ENCODE measurements at places on chromosomes 2 and 18. TPM values are rescaled to one million over a fixed set of nuclear protein-coding genes. Genes with fewer than 3 reads are reported as not detected.

- DNase-seq = no peak
Observed at GRCh38 chr2:65728477-65729180, 296.2 kb upstream of the SPRED2 start.

LHCGR gene
- 0.31 TPM for total RNA-seq

DNA sequence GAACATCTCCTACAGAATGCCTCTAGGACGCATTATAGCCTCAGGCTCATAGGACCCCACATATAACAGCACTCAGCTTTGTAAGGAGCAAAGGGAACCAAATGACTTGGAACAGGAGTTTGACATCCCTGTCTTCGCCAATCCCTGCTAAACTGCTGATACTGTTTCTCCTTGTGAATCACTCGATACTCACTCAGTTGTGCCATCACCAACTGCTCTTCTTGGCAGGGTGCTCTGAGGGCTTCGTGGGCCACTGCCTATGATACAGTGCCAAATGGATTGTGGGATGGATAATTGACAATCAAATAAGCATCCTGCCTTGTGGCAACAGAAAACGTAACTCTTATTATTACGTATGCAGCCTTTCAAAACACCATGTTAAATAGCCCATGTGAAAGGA is 396.3 kb downstream of the RIT2 start:
- no peak for DNase-seq

CTAGE1 gene
- not detected for total RNA-seq

- DNase-seq = no peak
Observed at GRCh38 chr18:79728931-79729586, 49.5 kb downstream of the CTDP1 start.

GAL3ST2 gene
- 0.73 TPM for total RNA-seq

CGREF1 gene
- total RNA-seq = 4.0 TPM

TPO gene
- not detected for total RNA-seq

- DNase-seq = no peak
Observed at GRCh38 chr2:225190987-225191386, 148.7 kb upstream of the DOCK10 start.

- DNase-seq = peak; percentile 82
Observed at GRCh38 chr2:119223521-119224390, at the start of gene STEAP3. STEAP3 (plus strand) TSS chr2:119223834; CDS start chr2:119231013, 7,179 bp downstream.

- DNase-seq = no peak
Observed at GRCh38 chr18:55763298-55763697, 175.3 kb upstream of the TCF4 start.

CROCC2 gene
- not detected for total RNA-seq

- no peak for DNase-seq
Observed at GRCh38 chr2:78861546-78861945, 164.0 kb upstream of the REG3G start.

- no peak for DNase-seq
Observed at GRCh38 chr2:241071677-241072111, 30.4 kb downstream of the MTERF4 start.

DNA sequence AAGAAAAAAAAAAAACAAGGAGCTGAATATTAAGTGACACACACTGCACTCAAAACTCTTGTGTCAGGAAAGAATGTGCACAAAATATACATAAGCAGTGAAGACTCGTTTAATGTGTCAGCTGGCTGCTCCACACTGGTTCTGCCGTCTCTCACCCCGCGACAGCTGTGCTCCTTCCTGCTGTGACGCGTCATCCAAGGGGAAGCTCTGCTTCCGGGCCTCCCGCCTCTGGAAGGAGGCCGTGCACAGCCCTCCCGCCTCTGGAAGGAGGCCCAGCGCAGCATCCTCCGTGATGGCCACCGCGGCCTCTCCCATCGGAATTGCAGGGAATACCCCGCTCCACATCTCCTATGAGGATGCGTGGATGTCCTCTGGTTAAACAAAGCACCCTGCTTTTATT is 151.0 kb downstream of the HDAC4 start:
- DNase-seq = no peak

DNA sequence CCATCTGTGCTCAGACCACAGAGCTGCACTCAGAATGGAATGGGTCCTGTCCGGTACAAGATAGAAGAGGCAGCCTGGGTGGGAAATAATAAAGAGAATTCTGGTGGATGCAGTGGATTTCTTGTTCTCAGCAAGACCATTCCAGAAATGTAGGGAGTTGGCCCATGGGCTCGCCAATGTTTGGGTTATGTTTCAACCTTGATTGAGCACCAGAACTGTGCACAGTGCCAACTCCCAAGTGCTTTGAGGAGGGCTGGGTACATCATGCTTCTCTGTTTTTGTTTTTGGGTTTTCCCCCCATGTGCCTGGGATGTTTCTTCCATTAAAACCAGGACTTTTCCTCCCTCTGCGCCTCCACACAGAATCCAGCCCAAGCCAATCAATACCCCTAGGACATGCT is 304.1 kb downstream of the TNS1 start:
- DNase-seq = no peak

- DNase-seq = no peak
Observed at GRCh38 chr2:133130548-133131246, 437.6 kb downstream of the NCKAP5 start.

- no peak for DNase-seq
Observed at GRCh38 chr18:56118422-56118821, 520.0 kb downstream of the TXNL1 start.

GRCh38 chr2:163551616-163552373 is 184.0 kb downstream of the FIGN start:
- no peak for DNase-seq

Data from WTC11 (cell line).